AML-193 (cell line): ENCODE measurements at places on chromosomes 16 and 17.

GRCh38 chr17:72580321-72581127, 459.7 kb downstream of the SOX9 start:
- no peak for DNase-seq

- no peak for DNase-seq
Measured at GRCh38 chr16:23506606-23506994, 3.7 kb downstream of the GGA2 start.

DNA sequence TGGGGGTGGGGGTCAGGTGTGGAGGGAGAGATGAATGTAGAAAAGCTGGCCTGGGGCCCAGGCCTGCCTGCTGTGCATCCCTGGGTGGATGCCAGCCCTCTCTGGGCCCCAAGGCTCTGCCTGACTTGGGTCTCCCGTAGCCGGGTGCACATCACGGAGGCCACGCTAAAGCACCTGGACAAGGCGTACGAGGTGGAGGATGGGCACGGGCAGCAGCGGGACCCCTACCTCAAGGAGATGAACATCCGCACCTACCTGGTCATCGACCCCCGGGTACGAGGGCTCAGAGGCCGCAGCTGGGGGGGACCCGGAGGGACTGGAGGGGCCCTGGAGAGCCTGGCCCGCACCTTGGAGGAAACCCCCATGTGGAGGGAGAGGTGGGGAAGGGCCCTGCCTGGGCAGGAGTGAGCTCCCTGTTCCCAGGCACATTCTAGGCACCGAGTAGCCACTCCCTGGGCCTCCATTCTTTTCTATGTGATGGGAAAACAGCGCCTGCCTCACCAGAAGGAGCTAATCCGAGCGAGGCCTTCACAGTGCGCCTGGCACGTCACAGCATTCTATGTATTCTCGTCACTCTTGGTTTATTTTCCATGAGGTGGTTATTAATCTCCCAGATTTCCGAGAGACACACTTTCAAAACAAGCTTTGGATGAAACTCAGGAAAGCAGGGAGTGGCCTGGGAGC, 34.7 kb downstream of the ADCY7 start:
- no peak for DNase-seq

GRCh38 chr17:9467518-9467917, 108.1 kb downstream of the STX8 start:
- no peak for DNase-seq

DNA sequence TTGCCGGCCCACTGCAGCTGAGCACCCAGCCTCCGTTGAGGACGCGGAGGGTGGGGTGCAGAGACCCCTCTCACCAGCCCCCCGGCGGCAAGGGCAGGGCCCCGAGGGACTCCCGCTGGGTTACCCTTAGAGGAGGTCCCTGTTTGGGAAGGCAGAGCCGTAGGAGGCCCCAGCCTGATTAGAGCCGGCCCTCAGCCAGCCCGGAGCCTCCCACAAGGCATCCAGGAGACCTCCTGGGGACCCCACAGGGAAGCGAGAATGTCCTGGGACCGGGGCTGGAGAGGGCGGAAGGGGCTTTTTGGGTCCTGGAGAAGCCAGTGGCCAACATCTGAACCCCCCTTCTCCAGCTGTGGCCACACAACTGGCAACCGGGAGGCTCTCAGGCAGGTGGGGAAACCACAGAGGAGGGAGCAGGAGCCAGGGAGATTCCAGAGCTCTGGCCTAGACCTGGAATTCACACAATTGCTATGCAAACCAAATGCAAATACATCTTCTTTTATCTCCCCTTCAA, 21.7 kb upstream of the SP6 start:
- no peak for DNase-seq

DNA sequence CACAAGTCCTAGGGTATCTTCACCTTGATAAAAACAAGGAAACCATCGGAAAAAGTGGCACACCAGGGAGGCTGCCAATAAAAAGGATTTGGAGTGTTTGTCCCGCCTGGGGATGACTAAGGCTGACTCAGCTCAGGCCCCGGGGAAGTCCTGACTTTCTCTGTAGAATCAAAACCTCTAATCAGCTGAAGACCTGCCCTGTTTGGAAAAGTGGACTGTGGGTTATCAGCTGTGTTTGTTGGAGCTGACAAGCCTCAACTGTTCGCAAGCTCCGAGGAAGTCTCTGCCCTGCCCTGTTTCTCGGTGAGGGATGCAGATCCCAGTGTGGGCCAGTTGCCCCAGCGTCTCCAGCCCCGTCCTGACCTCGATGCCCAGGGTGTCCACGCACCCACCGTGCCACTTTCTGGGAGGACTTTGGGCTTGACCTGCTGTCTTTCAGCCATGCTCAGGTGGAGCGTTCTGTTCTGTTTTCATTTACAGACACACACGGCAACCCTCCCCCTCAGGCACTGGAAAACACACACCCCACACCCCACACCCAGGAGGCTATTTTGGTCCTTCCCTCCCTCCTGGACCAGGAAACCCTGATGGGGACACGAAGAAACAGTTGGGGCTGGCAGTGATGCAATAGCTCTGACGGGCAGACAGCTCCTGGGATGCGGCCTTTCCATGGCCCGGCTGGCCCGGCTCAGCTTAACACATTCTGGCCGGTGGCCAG, 27.6 kb upstream of the PITPNA start:
- DNase-seq: no peak

- no peak for DNase-seq
Measured at GRCh38 chr17:19867329-19868078, at the start of gene ULK2. Gene ULK2, minus strand, starts transcription at chr17:19867936. Its CDS starts 519 bp downstream, at chr17:19867417.

GRCh38 chr17:76538281-76538931, 897 bp upstream of the CYGB start:
- DNase-seq: no peak

DNA sequence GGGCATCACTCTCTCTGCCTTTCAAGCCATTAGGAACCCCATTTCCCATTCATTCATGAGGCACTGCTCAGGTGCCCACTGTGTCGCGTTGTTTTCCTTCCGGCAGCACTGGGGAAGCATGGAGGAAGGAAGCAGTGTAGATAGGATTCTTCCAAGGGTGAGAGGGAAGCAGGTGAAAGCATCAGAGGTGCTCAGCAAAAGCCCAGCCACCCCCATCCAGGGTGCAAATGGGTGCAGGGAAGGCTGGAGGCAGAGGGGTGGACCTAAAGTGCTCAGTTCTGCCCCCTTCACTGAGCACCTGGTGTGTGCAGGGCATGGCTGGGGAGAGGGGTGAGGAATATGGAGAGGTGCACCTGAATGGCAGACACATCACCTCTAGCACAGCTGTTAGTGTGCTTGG, 3.4 kb upstream of the NXPH3 start:
- no peak for DNase-seq

GRCh38 chr17:68941761-68942160, 13.4 kb downstream of the ABCA8 start:
- DNase-seq: no peak

GRCh38 chr17:55405600-55405999, 16.0 kb downstream of the MMD start:
- DNase-seq: no peak
